ENCODE measurements at places on chromosomes 1 and 21.

- DNase-seq: no peak
Observed at GRCh38 chr1:193264313-193265065, 78.1 kb upstream of the B3GALT2 start.

GRCh38 chr1:47514229-47514628 is 76.4 kb downstream of the FOXD2 start:
- DNase-seq: no peak

- DNase-seq: no peak
Observed at GRCh38 chr1:15260418-15261154, 13.6 kb downstream of the FHAD1 start.

DNA sequence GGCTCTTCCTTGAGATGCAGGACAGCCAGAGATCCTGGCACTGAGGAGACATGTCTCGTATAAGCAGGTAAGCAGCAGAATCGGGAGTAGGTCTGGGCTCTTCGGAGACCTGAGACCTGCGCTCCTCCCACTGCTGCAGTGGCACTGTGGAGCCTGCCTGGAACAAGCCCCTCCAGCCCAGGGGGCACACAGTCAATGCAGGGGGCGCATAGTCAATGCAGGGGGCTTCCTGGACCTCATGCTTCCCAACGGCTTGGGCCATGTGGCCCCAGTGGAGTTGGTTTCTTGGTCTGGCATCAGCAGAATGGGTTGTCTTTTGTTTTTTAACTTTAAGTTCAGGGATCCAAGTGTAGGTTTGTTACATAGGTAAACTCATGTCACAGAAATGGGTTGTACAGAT is 27.9 kb upstream of the EPHA8 start:
- no peak for DNase-seq

GRCh38 chr1:114466334-114467014 is 44.5 kb downstream of the TRIM33 start:
- no peak for DNase-seq

DNA sequence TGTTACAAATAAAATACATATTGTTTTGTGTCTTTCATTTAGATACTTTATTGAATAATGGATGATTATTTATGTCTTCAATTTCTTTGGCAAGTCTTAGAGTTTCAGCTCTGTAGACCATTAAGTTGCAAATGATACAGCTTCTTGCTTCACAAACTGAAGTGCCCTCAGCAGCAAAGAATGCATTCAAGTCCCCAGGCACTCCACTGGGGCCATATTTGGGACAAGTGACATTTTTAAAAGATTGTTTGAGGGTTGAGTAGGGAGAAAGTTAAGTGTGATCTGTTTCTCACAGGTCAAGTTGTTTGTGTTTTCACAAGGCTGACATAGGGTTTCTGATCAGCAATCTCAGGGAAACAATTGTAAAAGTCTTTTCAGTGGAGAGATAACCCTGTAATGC is 400.7 kb downstream of the PLA2G4A start:
- DNase-seq: no peak

DNA sequence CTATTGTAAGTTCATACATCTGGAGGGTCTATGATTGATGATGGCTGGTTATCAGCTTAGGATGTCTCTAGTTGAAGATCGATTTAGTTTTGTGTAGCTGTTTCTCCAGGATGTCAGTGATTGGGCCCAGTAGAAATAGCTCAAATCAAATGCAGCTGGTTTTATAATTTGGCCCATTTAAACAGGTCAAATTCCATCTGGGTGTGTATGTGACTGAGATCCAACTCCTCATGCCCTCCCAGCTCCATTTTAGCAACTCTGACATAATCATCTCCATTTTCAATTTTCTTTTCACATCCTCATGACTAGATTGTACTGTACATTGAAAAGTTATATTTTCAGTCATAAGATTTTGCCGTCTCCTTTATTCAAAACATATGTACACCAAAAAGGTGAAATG is 99.2 kb downstream of the TPR start:
- no peak for DNase-seq

- no peak for DNase-seq
Observed at GRCh38 chr1:233566886-233567285, 47.0 kb upstream of the KCNK1 start.

- no peak for DNase-seq
Observed at GRCh38 chr1:88936760-88937342, 45.5 kb upstream of the GTF2B start.

- no peak for DNase-seq
Observed at GRCh38 chr1:6434186-6434585, 9.6 kb downstream of the ESPN start.

DNA sequence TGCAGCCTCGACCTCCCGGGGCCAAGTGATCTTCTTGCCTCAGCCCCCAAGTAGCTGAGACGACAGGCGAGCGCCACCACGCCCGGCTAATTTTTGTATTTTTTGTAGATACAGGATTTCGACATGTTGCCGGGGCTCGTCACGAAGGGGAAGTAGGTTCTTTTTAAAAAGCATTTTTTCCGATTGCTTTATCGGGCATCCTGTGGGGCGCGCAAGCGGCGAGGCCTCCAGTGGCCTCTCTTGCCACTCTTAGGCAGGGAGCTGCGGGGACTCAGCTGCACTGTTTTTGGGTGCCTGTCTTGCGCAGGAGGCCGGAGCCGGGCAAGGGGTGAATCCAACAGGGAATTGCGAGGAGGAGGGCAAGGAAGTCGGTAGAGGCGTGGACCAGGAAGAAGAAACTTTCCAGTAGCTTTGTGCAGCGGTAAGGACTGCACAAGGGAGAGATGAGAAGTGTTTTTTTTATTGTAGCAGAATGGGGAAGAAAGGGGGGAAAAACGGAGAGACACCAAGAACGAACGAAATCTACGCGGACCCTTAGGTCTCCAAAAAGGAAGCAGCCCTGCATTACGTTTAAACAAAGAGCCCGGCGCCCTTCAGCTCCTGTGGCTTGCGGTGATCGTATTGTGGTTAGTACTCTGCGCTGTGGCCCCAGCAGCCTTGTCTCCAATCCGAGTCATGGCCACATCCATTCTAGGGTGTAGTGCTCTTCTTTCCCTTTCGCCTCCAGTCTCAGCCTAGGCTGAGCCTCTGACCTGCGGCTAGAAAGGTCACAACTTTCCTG is 164.8 kb downstream of the PPIAL4G start:
- DNase-seq: no peak

- no peak for DNase-seq
Observed at GRCh38 chr1:30950700-30951099, 42.1 kb upstream of the SDC3 start.

DNA sequence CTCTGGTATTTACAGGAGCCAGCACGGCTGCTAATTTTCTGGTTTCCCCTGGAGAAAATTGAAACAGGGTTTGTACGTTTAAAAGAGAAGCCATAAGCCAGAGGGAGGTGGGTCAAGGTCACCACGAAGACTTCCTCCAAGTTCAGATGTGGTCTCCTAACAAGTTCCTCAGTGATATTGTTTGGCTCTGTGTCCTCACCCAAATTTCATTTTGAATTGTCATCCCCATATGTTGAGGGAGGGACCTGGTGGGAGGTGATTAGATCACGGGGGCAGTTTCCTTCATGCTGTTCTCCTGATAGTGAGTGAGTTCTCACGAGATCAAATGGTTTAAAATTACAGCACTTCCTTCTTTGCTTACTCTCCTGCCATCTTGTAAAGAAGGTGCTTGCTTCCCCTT is 295.4 kb upstream of the DAB1 start:
- DNase-seq: no peak

DNA sequence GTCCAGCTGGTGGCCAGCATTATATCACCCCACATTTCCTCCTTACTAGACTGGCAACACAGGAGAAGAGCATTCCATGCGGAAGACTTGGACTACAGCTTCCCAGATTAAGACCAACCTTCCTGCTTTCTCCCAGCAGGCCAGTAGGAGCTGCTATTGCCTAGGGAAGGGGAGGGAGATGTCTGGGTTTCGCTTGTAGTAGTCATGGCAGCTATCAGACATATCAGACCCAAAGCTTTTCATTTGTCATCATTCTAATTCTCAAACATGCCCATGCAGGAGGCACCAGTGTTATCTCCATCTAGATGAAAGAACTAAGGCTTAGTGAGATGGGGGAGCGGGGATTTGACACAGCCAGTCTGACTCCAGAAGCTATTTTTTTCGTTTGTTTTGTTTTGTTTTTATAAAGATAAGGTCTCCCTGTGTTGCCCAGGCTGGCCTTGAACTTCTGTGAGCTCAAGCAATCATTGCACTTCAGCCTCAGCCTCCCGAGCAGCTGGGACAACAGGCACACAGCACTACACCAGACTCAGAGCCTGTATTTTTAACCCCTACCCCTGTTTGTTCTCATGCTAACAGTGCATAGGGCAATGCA is 4.5 kb downstream of the PLA2G2A start:
- DNase-seq: peak; percentile 85

DNA sequence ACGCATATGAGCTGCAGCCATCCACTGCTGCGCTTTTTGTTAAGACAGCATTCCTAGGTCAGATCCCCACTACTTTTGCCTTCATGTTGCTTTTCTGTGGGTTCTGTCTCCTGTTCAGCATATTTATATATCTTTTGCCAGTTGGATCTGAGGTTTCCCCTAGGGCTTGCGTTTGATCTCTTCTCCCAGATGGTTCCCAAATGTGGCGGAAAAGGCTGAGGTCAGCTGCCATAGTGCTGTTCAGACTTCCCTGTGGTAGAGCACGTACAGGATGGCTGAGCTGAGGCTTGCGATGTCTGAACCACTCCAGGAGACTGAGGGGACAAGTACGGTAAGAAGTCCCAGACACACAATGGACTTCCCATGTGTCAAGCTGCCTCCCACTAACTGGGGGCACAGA is 39.8 kb downstream of the COL6A1 start:
- no peak for DNase-seq

- no peak for DNase-seq
Observed at GRCh38 chr1:36372617-36373016, 13.1 kb downstream of the STK40 start.

DNA sequence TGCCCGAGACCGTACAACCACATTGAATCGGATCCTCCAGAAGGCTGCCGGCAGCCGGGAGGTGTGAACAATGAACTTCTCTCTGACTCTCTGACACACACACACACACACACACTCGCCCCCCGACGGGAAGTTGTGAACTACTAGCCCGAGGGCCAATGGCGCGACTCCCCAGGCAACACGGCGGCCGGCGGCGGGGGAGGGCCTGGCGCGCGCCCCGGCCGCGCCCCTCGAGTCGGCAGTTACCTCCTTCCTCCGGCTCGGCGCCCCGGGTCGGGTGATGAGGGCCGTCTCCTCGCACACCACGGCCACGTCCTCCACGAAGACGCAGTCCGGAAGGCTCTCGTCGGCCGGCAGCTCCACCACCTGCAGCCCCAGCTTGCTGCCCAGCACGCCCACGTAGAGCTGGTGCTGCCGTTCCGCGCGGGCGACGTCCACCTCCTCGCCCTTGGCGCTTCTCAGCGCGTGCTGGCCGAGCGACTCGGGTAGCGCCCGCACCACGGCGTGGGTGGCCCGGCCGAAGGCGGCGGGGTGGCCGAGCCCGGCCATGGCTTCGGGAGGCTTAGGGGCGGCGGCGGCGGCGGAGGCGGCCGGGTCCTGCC is 361 bp downstream of the DDAH1 start:
- peak; percentile 85 for DNase-seq

DNA sequence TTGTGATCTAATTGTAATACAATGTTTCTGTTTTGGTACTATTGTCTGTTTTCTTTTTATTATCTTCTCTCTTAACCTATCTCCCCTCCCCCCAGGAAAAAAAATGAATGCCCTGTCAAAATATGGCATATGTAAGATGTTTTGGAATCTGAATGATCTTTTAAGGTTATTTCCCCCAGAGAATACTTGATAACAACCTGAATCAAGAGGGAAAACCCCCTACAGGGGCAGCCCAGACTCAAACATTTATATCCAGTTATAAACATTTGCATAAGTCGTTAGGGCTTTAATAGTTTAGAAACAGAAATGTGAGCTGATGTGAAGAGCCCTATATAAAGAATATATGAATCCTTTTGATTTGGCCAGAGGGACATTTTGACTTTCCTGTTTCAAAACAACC is 169.5 kb downstream of the VAV3 start:
- no peak for DNase-seq

DNA sequence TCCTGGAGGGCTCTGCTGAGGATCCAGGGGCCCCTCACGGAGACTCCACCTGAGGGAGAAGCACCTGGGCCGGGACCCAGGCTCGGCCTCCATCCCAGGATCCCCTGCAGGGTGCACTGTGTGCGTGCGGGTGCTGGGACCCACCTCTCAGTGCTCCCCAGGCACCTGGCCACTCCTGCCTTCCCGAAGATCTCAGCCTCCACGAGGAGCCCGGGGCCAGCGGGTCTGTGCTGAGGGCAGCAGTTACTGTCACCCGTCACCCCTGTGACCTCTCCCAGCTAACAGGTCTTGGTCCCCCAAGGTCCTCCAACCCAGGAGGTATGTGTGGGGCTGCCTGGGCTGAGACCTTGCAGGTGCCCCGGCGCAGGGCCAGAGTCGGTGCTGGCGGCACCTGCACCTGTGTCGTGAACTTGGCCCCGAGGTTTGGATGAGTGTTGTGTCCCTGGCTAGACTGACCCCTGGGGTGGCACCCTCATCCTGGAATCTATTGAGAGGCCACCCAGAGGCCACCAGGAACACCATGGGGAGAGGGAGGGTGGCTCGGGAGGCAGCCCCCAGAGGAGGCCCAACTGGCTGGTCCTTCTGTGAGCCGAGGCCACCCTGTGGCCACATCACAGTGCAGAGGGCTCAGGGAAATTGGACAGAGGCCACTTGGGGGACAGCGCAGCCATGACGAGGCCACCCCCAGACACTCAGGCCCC is 17.7 kb downstream of the MORN1 start:
- DNase-seq: no peak

GRCh38 chr1:13694886-13695684 is 4.9 kb upstream of the PRDM2 start:
- DNase-seq: no peak
